ENCODE measurements at places on chromosomes 1 and 21.

DNA sequence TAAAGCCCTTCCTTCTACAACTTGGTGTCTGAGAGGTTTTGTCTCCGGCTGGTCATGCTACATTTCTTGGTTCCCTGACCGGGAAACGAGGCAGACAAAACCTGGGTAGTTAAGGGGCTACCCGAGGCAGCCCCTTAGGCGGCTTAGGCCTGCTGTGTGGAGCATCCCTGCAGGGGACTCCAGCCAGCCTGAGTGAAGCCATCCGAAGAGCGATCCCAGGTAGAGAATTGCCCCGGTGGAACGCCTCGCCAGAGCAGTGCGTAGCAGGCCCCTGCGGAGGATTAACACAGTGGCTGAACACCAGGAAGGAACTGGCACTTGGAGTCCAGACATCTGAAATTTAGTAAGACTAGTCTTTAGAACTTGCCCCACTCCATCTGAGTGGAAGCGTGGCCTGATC is 21.2 kb upstream of the MYOCOS start:
- no peak for DNase-seq

DNA sequence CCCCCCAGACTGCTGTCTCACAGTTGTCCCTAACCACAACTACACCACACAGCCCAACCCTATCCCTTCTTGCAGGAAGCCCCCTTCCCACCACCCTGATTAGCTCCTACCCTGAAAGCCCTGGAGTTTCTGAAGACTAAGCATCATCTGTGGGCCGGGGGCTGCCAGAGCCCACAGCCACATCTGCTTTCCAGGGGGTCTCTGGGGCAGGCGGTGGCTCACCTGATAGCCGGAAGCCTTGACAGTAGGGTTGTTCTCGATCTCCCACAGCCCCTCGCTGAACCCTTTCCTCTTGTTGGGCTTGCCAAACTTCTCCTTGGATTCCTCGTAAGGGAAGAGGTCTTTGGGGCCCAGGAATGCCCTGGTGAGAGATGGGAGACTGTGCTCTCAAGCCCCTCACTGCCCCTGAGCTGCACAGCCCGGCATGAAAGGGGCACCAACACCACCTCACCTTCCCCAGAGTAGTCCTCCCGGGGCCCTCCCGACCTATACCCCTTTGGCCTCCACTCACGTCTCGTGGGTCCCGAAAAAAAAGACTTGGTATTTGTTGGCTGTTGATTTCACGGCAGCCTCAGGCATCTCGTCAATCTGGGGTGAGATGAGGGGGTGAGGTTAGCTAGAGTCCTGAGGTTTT is 4.0 kb upstream of the MRPL24 start:
- no peak for DNase-seq

- no peak for DNase-seq
Measured at GRCh38 chr1:85148524-85149250, 52.1 kb downstream of the SYDE2 start.

DNA sequence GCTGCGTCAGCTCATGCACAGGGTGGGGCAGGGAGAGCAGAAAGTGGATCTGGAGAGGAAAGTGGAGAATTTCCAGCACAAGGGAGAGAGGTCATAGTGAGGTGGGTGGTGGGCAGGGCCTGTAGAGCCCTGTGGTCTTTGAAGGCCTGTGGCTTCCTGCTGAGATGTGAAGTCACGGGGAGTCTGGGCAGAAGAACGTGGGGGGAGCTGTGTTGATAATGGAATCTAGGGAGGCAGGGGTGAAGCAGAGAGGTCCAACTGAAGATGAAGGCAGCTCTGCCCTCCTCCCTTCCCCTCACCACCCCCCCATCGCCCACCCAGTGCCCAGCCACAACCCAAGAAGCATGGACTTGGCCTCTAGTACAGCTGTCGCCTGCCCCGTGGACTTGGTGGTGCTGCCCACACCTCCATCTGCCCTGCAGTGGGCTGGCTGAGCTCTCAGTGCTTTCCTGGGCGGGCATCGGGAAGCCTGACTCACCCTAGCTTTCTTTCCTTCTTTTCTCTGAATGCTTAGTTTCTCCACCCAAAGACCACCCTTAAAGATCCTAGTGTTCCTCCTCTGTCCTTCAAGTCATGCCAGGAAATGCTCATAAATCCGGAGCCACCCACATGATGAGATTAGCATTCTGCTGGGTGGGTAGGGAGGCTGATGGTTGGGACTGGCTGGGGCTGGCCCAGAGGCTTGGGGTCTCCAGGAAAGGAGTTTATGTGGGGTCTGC is 186.1 kb downstream of the TRABD2B start:
- no peak for DNase-seq

GRCh38 chr1:107546576-107546975 is 405.7 kb downstream of the NTNG1 start:
- DNase-seq, result no peak

- DNase-seq, result no peak
Measured at GRCh38 chr1:109765483-109765815, 1.7 kb upstream of the EPS8L3 start.

GRCh38 chr1:166907763-166908162 is 31.7 kb upstream of the TADA1 start:
- DNase-seq, result no peak

DNA sequence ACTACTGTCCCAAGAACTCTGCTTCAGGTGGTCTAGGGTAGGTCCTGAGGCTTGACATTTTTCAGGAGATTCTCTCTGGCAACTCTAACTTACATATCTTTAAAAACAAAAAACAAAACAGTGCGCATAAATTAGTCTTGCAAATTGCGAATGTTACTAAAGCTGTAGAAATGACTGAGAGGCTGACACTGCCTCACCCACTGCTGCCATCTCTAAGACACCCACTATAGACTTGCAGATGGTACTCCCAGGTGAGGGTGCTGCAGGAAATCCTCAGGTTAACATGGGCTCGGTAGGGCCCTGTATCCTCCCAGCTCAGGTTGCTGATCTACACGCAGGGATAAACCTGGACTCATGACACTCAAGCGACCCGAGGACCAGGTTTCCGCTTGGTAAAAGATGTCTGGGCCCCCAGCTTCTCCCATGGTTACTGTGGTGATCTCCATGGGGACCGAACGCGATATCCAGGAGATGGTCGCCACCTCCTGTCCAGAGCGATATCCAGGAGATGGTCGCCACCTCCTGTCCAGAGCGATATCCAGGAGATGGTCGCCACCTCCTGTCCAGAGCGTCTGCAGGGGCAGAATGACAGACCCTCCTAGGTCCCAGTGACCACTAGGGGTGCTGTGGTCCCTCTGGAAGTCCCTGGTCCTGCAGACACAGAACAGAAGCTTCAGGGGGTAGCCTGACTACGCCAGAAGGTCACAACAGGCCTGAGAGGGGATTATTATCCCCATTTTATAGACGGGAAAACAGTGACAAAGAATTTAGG is 16.2 kb upstream of the LY9 start:
- DNase-seq, result no peak

DNA sequence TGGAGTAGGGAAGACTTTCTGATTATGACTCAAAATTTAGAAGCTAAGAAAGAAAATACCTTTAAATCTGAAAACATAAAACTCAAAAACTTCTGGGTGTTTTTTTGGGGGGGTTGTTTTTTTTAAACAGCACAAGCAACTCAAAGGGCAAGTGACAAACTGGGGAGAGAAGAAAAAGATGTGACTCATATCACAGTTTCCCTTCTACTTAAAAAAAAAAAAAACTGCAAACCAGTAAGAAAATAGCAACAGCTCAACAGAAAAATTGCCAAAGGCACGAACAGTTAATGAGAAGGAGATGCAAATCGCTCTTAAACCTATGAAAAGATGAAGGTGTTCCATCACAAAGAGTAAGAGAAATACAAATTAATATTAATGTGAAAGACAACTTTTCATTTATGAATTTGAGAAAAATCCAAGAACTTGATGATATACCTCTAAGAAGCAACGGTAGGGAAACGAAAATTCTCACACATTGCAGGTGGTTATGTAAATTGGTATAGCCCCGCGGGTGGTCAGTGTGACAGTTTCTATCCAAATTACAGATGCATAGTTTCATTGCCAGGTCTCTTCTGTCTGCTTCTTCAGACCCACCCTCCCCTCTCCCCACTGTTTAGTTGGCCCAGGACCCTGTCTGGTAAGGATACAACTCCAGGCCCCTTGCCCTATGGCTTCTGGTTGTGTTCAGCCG is 9.0 kb downstream of the IFNAR2 start:
- DNase-seq, result no peak

- no peak for DNase-seq
Measured at GRCh38 chr1:5617546-5617945, 374.7 kb downstream of the NPHP4 start.

GRCh38 chr1:209249785-209250440 is 333.6 kb upstream of the CAMK1G start:
- no peak for DNase-seq

DNA sequence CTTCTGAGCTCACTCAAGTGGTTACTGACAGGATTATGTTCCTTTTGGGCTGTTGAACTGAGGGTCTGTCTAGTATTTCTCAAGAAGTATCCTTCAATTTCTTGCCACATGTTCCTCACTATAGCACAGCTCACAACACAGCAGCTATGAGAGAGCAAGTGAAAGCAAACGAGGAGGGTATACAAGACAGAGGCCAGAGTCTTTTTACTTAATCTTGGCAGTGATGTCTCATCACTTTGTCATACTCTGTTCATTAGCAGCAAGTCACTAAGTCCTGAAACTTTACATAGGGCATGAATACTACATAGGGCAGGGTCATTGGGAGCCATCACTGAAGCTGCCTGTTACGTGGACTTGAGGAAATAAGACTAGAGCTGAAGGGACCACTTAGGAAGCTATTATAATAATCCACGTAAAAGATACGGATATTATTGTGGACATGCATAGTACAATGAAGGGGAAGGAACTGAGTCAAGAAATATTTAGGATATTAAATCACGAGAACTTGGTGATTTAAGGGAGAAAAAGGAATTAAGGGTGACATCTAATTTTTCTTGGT is 63.7 kb downstream of the SLC30A7 start:
- no peak for DNase-seq

DNA sequence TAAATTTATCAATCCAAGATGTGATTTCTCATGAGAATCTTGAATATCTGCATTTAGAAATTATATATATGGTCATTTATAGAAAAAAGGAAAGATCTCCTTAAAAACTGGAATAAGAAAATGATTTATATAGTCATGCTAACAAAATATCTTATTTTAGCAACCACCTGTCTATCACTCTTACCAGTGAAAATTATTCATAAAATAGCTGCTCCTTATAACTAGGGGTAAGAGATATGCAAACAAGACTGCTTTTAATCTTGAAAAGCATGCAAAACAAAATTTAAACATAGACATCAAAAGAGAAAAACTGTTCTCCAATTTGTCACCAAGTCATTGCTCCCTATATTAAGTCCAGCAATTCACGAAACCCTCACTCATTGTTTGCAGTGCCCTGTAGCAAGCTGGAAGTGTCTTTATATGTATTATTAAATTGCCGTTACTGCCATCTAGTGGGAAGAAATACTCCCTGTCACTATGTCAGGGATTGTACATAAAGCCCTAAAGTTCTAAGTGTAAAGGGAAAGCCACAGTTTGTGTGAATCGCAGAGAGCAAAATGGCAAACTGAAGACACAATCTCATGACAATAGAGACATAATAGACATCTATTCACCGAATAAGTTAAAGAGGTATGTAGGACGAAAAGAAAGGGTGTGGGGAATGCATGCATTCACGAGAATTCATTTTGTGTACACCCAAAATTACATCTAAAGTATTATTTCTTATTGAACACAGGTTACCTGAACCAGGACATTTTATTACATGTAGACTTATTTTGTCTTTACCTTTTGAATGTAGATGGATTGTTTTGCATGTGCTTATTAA is 600.5 kb downstream of the USP25 start:
- DNase-seq, result no peak

- no peak for DNase-seq
Measured at GRCh38 chr1:37533317-37534093, 18.9 kb upstream of the MEAF6 start.

- DNase-seq, result no peak
Measured at GRCh38 chr1:96234299-96234698, 487.3 kb upstream of the PTBP2 start.

DNA sequence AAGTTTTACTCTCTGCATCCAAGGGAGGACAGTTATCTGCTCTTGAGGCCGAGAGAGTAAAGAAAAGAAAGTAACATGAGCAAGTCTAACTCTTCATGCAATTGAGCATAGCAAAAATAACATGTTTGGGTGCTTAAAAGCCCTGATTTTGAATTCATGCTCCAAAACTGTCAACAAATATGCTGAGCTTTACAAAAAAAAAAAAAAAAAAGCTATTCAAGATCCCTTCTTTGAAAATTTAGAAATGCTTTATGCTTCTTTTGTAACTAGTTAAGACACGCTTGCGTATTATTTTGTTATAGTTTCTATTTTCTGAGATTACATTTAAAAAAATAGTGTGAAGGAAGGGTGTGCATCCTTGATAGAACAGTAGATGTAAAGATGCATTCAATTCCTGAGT is 1733.0 kb downstream of the MRPL39 start:
- DNase-seq, result no peak

DNA sequence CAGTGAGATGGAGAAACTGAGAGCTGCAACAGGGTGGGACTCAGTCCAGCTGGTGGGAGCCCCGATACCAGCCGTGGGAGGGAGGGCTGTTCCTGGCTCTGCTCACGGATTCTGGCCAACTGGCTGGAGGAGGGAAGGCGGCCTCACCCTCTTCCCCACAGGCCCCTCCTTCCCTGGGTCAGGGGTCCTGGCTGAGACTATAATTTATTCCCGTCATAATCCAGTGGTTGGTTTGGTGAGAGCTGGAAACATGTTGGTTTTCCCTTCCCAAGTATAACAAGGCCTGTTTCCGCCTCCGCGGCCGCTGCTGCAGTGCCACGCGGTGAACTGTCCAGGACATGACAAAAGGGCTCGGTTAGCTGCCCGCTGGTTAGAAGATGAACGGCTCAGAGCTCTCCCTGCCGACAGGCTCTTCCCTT is 10.0 kb downstream of the PTPRF start:
- DNase-seq, result no peak

DNA sequence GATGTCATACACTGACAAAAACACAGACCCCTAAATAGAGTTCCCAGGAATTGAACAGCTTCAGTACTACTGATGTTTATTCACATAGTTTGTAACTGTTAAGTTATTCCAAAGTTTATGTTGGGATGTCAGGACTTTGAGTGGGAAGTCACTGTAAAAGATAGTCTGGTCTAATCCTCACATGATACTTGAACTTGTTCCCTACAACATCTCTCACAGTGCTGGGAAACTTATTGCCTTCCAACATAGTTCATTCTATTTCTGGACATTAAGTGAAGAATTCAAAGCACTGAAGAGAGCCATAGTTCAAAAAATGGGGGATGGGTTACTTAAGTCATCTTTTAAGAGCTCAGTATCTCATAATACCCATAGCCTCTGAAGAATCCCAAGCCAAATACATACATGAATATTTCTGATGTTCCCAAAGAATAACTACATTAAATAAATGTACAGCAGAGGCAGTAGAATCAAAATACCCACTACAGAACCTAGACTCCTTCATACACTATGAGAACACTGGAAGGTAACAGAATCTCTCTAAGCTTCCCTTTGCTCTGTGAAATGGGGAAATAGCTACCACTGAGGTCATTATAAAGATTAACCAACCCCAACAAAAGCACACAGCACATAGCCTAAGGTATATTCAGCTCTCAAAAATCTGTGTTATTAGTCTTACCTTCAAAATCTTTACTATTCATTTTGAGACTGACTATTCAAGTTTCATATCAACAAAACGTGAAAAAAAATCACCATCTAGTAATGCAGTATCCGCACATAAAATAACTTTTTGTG is 81.4 kb downstream of the ESRRG start:
- DNase-seq, result no peak

- DNase-seq, result no peak
Measured at GRCh38 chr1:48695161-48695560, 81.5 kb downstream of the BEND5 start.

Data from stimulated activated CD8-positive, alpha-beta memory T cell treated with anti-CD3 and anti-CD28 coated beads, Interleukin-12 subunit alpha, Interleukin-12 subunit beta, amount 100 ng/mL, for 4 hours (primary cell).